Fibroblast of lung (primary cell): ENCODE measurements at places on chromosomes 7 and 10. TPM values are rescaled to one million over a fixed set of nuclear protein-coding genes. Genes with fewer than 3 reads are reported as not detected.

The STAMBPL1 gene
- total RNA-seq: 41.3 and 45.6 TPM in 2 replicates

The UFSP1 gene
- 4.0 and 7.7 TPM in 2 replicates for total RNA-seq

The CUZD1 gene
- 0.50 and 0.51 TPM in 2 replicates for total RNA-seq

The EN2 gene
- under 0.01 TPM in 1 of 2 replicates, not detected in the other for total RNA-seq

The RASA4B gene
- total RNA-seq: 1.5 and 2.1 TPM in 2 replicates

The ZNF736 gene
- 5.9 and 10.2 TPM in 2 replicates for total RNA-seq

The NPFFR1 gene
- total RNA-seq: under 0.01 TPM in 1 of 2 replicates, not detected in the other

The GPNMB gene
- 177 and 182 TPM in 2 replicates for total RNA-seq

The IPMK gene
- 4.1 and 6.3 TPM in 2 replicates for total RNA-seq

The CRHR2 gene
- not detected in 2 replicates for total RNA-seq

The EIF5AL1 gene
- 0.26 and 0.33 TPM in 2 replicates for total RNA-seq

The FAM131B gene
- 3.8 and 4.4 TPM in 2 replicates for total RNA-seq

The TMEM225B gene
- 0.51 and 1.2 TPM in 2 replicates for total RNA-seq

The CREB5 gene
- total RNA-seq: 3.1 and 28.4 TPM in 2 replicates

The PDK4 gene
- total RNA-seq: 2.8 and 3.1 TPM in 2 replicates

The TACC2 gene
- total RNA-seq: 4.6 and 7.6 TPM in 2 replicates

The HYAL4 gene
- not detected in 2 replicates for total RNA-seq

The FAM25A gene
- not detected in 2 replicates for total RNA-seq

The MSMB gene
- total RNA-seq: not detected in 2 replicates

The ANK3 gene
- 0.50 and 1.3 TPM in 2 replicates for total RNA-seq

The TAS2R16 gene
- not detected in 2 replicates for total RNA-seq
